ENCODE measurements at places on chromosomes 6 and 20. TPM values are rescaled to one million over a fixed set of nuclear protein-coding genes. Genes with fewer than 3 reads are reported as not detected.

The OR2B6 gene
- polyA plus RNA-seq = 0.46 TPM

The ARFGEF3 gene
- polyA plus RNA-seq = 5.6 TPM

The EFCAB8 gene
- polyA plus RNA-seq = 0.06 TPM

The PHACTR3 gene
- 0.03 TPM for polyA plus RNA-seq

The UST gene
- 9.5 TPM for polyA plus RNA-seq

The HLA-DPA1 gene
- 13.1 TPM for polyA plus RNA-seq

The BMP2 gene
- 1.8 TPM for polyA plus RNA-seq

The CENPW gene
- polyA plus RNA-seq = 16.4 TPM

The CST1 gene
- polyA plus RNA-seq = 2.3 TPM

The DEFB119 gene
- polyA plus RNA-seq = not detected

The DDX27 gene
- 86.3 TPM for polyA plus RNA-seq

The IYD gene
- not detected for polyA plus RNA-seq

The EBF4 gene
- 3.6 TPM for polyA plus RNA-seq

The TSBP1 gene
- not detected for polyA plus RNA-seq

The CD109 gene
- 1.4 TPM for polyA plus RNA-seq

The B3GALT4 gene
- polyA plus RNA-seq = 2.2 TPM

The FHL5 gene
- not detected for polyA plus RNA-seq

The SRMS gene
- 0.39 TPM for polyA plus RNA-seq

The LHFPL5 gene
- 0.03 TPM for polyA plus RNA-seq

The TAF4 gene
- polyA plus RNA-seq = 16.0 TPM

The PLAGL2 gene
- 26.7 TPM for polyA plus RNA-seq

The EYS gene
- not detected for polyA plus RNA-seq

The NINL gene
- polyA plus RNA-seq = 15.3 TPM

The OVOL2 gene
- polyA plus RNA-seq = 15.1 TPM

The TEAD3 gene
- polyA plus RNA-seq = 20.1 TPM

The LAMA2 gene
- 1.3 TPM for polyA plus RNA-seq

The ARG1 gene
- not detected for polyA plus RNA-seq
